Right forelimb (tissue), 1 donor: ENCODE measurements at places on chromosomes 1 and 21.

GRCh38 chr1:183859831-183860230, 54.9 kb downstream of the RGL1 start:
- DNase-seq = no peak

GRCh38 chr1:203600782-203601513, 25.7 kb upstream of the ATP2B4 start:
- DNase-seq = no peak

DNA sequence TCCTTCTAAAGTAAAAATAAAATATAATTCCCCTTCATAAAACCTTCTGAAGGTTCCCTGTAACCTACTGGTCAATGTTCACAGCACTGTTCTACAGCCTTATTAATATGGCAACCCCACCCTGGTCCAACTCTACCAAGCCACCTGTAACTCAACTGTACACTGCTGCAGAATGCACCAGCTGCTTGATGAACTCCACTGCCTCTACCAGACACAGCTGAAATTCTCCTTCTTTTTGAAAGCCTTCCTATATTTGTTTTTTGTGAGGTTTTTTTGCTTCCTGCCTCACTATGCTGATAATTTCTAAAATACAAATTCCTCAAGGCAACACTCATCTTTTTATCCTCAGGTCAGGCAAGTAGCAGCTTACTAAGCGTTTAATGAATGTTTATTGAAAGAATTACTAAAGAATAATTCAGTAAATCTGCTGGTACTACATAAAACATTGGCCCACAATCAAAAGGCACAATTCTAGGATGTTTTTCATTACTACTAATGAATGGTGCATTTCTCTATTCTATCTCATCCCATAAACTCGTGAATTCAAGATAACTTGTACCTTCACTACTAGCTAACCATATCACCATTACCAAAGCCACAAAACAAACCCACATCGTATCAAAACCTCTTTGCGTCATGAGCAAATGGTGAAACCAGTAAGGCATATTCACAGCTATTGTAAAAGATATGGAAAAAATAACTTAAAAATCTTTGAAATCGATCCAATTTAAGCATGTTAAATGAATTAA, 2.4 kb downstream of the SSX2IP start:
- DNase-seq = no peak

DNA sequence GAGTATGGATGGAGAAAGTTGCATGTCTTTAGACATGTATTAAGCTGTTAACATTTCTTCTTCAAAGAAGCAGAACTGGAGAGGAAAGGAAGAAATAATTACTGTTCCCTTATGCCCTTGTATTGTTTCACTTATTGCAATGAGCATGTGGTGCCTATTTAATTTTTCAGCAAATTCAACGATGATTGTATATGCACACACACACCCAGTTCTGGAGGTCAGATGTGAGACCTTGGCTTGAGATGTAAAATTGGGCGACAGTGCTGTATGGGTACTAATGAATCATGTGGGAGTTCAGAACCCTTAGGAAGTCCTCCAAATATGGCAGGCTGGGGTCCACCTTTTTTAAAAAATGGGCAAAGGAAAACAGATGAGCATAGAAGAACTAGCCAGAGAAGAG, 27.5 kb downstream of the BRINP2 start:
- DNase-seq = no peak

- no peak for DNase-seq
Measured at GRCh38 chr1:12472798-12473551, 145.0 kb downstream of the DHRS3 start.

DNA sequence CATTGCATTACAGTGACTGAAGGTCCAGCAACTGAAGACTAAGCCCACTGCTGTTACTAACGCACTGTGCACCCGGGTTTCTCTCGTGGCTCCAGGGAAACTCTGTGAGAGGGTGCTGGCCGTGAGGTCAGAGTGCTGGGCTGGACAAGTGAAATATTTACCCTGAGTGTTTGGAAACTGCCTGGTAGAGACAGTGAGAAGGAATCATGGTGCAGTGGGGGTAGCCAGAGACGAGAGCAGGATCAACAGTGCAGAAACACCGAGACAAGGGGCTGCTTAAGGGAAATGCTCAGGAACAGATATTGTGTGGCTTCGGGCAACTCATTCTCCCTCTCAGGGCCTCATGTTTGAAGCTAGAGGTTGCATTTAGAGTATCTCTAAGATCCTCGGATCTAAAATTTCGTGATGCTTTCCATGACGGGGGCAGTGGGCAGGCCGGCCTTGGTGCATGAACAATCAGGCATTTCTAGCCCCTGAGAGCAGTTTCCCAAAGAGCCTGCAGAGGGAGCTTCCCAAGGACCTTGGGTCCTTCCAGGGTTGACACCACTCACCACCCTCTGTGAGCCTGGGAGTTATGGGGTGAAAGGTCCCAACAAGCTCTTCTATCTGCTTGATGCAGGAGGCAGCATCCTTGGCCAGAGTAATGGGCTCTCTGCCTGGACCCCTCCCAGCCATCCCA, 9.7 kb downstream of the CD2 start:
- DNase-seq = no peak

- no peak for DNase-seq
Measured at GRCh38 chr1:27015260-27015659, 2.6 kb upstream of the TENT5B start.

DNA sequence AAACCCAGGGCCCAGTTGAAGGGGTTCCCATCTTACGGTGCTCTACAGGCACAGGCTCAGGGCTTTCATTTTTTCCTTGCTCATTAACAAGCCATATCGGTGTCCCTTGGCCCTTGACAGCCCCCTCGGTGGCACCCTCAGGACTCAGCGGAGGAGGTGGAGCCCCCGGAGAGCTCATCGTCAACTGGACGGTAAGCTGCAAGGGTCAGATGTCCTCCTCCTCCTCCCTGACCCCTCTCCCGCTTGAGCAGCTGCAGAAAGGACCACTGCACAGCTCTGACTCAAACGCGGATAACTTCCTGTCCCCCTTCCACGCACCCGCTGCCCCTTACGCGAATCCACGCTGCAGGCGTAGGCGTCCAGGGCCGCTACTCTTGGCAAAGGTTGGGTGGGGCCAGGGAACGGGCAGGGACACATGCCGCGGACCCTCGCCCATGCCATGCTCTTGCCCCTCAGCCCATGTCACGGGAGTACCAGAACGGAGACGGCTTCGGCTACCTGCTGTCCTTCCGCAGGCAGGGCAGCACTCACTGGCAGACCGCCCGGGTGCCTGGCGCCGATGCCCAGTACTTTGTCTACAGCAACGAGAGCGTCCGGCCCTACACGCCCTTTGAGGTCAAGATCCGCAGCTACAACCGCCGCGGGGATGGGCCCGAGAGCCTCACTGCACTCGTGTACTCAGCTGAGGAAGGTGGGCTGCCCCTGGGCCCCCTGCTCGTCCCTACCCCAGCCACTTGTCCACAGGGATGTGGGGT, 14.7 kb downstream of the TMEM81 start:
- no peak for DNase-seq

DNA sequence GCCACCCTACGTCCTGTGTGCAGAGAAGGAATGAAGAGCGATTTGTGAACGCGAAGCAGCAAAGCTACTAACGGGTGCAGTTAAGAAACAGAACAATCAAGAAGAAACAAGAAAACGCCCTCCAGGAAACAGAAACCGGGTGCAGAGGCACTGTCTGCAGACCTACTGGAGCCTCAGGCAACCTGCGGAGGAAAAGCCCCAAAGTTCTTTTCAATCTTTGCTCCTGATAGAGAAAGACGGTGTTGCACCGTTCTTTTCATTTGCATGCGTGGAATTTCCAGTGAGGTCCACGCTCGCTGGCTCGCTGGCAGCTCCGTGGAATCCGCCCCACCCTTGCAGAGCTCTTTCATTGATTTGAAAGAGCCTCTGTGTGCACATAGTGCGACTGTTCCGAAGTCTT, 37.0 kb upstream of the PDE9A start:
- peak; percentile 32 for DNase-seq

- no peak for DNase-seq
Measured at GRCh38 chr1:212127221-212127620, 91.7 kb downstream of the DTL start.

- DNase-seq = no peak
Measured at GRCh38 chr1:116755681-116756080, 1.5 kb downstream of the CD2 start.

- DNase-seq = no peak
Measured at GRCh38 chr1:6137758-6138157, 42.4 kb downstream of the CHD5 start.

GRCh38 chr1:92194511-92194910, 23.2 kb upstream of the C1orf146 start:
- DNase-seq = no peak

GRCh38 chr1:200535605-200536004, 84.9 kb downstream of the KIF14 start:
- no peak for DNase-seq

GRCh38 chr1:94666797-94667196, 125.2 kb upstream of the F3 start:
- DNase-seq = no peak

DNA sequence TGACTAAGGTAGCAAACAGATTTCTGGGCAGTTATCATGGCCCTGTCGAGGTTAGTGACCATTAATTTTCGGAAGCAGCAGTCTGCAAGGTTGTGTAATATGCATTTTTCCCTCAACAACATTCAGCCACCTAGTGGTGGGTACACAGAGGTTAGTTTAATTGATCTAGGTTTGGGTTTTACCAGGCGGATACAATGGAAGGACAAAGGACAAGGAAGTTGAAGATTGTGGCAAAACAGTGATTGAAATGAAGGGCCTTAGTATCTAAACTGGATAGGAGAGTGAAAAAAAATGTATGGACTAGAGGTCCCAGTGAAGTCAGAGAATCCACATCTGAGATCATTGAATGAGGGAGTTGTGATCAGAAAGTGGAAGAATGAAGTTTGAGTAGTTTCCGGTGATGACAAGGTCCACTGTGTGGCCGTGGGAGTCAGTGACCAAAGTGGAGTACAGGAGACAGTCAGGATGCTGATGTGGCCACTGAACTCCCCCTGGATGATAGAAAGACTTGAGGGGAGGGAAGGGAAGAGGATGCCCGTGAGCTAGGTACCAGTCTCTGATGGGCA, 2.8 kb downstream of the ARMH1 start:
- DNase-seq = no peak

DNA sequence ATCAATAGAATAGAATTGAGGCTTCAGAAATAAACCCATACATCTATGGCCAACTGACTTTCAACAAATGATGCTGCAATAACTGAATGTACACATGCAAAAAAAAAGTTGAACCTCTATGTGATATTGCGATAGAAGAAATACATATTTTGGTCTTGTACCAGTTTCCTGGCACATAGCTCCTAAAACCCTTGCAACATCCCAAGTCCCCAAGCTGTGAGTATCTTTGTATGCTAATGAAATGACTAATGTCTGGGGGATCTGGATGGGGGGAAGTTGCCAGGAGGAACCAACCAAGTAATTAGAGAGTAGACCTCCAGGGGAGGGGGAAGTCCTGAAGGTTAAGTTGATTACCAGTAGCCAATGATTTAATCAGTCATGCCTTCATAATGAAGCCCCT, 24.4 kb downstream of the BLZF1 start:
- no peak for DNase-seq

GRCh38 chr1:208026880-208027438, 116.0 kb upstream of the CD34 start:
- DNase-seq = no peak

GRCh38 chr21:31503939-31504338, 155.6 kb upstream of the SOD1 start:
- DNase-seq = no peak

GRCh38 chr1:234488054-234489006, 9.4 kb upstream of the TARBP1 start:
- DNase-seq = no peak

DNA sequence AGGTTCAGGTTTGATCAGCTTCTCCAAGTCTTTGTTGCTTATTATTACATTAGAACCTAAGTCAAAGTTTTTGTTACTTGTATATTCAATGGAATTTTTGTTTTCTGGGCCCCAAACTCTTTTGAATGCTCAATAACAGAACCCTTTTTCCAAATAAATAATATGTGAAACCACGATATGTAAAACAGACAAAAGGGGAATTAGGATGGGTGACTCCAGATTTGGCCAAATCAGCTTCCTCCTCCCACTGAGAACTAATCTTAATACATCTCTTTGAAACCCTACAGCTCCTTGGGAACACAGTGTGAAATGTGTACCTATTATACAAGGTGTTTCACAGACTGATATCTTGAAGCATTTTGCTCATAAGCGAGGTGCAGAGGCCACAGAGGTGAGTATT, 67.0 kb upstream of the TNFSF18 start:
- DNase-seq = no peak

DNA sequence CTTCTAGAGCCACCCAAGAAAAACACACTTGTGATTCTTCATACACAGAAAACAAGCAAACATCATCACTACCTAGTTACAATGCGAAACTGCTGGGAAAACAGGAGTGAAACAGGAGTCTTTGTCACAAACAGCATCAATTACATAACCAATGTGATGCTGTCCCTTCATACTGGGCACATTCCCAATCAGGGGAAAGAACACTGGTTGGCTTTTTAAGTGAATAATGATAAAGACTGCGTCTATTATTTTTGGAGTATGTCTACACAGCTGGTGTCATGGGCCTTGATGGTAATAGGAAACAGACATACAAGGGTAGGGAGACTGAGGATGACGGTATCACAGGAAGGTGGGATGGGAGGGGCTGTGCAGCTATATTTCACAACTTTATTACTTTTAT, 43.3 kb downstream of the SIPA1L2 start:
- no peak for DNase-seq

GRCh38 chr1:16162163-16162822, 6.4 kb upstream of the EPHA2 start:
- no peak for DNase-seq

GRCh38 chr21:35119501-35120047, 70.5 kb upstream of the RUNX1 start:
- no peak for DNase-seq

- no peak for DNase-seq
Measured at GRCh38 chr1:169849346-169850022, 44.2 kb downstream of the SCYL3 start.

DNA sequence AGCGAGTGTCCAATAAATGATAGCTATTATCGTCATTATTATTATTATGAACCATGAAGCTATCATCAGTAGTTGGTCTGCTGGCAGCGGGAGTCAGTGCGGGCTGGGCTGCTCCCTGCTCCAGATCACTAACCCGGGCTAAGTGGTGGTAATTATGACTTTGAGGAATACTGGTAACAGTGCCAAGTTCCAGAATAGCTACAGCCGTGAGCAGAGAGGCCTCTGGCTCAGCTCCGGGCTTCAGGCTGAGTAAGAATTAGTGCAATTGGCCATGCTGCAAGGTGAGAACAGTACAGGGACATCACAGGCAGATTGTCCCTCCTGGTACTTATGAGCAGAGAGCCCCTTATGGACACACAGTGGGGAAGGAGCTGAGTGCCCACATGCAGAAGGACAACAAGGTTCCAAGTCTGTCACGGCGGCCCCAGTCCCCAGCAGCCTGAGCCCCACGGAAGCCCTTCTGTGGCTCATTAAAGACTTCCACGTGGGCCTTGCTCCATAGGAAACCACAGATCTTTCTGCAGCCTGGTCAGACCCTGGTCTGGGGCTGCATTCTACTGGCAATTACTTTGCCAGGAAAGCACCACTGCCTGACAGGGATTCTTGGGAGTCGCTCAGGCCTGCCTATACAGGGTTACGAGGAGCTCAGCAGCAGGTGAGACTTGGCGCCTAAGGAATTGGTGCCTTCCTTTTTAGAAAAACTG, 235.1 kb downstream of the RRAGC start:
- DNase-seq = no peak
